A673 (cell line): ENCODE measurements at places on chromosomes 5 and 9.

GRCh38 chr9:21813575-21814473 lies 11.4 kb downstream of the MTAP start:
- DNase-seq: peak; percentile 60

- DNase-seq: no peak
Measured at GRCh38 chr9:84067821-84068220, 87.2 kb downstream of the RMI1 start.

- no peak for DNase-seq
Measured at GRCh38 chr5:138636398-138636944, 61.3 kb upstream of the HSPA9 start.

DNA sequence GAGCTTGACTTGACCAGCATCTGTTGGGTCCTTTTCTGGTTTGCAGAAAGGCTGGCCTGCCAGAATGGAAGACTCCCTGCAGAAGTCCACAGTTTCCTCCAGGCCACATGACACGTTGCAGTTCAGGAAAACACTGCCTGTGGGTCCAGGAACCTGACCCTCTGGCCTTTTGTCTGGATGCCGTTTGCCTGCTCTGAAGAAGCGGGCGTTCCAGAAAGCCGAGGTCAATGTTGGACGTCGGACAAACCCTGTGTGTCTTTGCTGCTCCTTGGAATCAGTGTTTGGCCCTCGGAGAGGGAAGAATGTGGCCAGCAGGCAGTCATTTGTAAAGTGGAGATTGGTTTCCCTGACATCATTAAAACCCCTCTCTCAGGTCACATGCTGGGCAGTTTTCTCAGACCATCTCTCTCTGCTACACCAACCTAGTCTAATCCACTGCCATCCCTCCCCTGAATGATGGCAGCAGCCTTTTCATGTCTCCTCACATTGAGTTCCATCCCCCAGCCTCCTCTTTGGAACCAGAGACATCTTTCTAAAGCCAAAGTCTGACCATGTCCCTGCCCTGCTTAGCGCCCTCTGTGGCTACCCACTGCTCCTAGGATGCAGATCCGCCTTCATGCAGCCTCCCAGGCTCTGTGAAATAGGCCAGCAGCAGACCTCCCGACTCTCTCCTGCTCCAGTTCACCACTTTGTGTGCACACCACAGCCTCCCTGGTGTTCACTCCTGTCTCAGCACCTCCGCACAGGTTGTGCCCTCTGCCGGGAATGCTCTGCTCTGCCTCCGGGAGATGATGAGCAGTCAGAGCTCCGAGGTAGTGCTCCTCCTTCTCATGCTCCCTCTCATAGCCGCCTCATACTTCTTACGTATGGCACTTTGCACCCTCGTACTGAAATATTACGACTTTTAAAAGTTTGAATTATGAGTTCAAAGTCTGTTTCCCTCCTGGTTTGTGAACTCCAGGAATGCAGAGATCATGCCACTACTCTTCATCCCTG lies 75.6 kb downstream of the RALGPS1 start:
- no peak for DNase-seq

DNA sequence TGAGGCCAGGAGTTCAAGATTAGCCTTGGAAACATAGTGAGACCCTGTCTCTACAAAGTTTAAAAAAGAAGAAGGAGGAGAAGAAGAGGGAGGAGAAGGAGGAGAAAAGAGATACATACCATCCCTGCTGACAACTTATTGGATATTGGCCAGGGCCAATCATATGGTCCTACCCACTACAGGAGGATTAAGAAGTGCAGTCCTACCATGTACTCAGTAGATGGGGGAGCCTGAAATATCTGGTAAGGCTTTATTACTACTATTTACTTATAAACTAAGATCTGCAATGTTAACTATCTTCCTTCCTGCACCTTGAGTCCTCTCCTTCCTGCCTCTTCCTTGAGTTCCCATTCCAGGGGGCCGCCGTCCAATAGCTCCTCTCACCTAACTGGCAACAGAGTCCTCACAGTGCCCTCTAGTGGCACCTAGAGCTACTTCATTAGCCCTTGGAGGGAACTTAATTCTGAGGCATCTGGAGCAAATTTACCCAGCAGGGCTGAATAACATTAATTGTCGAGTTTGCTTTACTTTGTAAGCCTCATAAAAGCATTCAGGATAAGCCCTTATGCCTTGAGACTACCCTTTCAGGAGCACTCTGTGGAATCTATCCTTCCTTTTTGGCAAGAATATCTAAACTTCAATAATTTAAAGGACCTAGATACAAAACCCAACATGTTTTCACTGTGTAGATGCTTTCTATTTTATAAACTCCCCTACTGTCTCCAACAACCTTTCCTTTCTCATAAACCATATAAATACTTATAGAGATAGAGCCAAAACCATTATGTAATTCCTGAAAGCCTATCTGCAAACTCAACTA lies 39.1 kb upstream of the RANBP6 start:
- DNase-seq: peak; percentile 91

DNA sequence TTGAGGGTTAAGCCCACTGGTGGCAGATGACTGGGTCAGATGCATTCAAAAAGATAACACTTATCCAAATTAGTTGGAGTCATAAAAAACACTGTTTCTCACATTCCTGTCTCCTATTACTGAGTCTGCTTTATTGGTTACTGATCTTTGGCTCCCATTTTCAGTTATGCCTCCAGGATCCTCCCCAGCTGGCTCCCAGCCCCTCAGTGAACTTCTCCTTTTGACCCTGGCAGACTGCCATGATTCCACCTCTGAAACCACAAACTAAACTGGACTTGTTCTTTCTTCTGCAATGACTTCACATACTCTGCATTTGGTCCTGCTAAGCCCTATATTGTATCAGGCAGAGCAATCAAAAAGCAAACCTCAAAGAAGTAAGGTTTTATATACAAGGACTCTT lies 860.8 kb upstream of the DMAC1 start:
- no peak for DNase-seq

DNA sequence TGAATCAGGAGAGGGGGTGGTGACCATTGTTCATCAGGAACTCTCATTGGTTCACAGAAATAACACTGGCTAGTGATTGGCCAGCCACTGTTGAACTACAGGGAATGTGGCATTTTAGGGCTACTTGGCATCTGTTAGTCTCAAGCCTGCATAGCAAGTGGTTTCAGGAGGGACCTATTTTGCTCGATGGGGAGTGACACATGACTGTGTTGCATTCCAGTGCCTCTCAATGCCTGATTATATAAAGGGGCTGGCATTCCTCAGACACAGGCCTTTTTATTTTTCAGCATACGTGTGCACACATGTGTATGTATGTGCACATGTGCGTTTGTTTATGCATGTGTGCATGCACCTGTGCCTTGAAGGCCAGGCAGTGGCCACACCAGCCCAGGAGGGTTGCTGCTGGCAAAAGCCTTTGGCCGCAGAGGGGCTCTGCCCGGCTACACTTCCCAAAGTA lies 23.2 kb downstream of the FGD3 start:
- DNase-seq: peak; percentile 54

DNA sequence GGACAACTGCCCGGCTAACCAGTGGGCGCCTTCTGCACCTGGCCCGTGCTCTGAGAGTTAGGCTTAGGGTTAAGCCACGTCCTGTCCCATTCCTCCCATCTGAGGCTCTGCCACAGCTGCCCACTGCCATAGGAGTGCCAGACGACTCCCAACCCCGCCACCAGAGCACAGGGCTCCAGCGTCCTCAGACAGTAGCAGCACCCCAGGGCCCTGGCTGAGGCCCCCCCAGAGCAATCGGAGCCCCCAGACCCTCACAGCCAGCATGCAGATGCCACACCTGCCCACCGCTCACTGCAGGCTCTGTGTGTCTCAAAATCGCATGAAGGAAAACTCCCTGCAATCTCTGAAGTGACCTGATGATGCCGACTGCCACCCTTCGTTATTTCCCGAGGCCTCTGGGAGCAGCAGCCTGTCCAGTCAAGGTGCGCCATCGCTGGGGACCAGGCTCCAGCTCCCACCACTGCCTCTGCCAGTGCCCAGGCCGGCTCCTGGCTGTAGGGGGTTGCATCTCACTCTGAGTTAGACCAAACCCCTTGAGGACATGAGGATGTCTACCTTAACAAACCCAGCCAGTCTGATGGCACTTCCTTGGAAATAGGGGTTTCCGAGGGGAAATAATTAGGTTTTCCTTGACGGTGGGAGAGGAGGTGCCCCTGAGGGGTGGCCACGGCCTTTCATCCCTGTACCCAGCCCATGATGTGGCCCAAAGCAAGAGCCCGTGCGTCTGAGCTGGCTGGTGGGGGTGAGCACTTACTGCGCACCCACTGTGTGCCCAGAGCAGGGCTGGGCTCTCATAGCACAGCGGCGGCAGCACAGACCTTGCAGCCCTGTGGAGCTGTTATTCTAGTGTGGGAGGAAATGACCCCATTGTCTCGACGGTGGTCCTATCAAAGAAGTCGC lies 58.0 kb upstream of the RNF130 start:
- no peak for DNase-seq

GRCh38 chr9:89440548-89440947 lies 57.4 kb downstream of the SEMA4D start:
- DNase-seq: no peak

GRCh38 chr5:89246864-89247263 lies 363.9 kb upstream of the MEF2C start:
- peak; percentile 65 for DNase-seq

- no peak for DNase-seq
Measured at GRCh38 chr5:88507261-88507660, 238.6 kb upstream of the TMEM161B start.

DNA sequence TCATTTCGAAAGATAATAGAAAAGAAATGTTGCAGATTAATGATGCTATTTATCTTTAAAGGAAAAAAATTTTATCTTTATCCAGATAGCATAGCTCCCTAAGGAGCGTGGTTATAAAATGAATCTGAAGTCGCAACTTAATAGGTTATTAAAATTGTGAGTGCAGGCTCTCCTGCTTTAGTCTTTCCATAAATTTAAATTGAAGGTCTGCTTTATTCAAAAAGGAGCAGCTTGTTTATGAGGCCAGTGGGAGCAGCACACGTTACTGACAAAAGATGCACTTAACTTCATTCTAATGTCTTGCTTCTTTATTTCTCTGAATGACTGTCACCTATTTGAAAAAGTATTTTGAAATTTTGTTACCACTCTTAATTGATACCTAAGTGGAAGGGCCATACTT lies 95.0 kb downstream of the ZCCHC7 start:
- DNase-seq: peak; percentile 62

DNA sequence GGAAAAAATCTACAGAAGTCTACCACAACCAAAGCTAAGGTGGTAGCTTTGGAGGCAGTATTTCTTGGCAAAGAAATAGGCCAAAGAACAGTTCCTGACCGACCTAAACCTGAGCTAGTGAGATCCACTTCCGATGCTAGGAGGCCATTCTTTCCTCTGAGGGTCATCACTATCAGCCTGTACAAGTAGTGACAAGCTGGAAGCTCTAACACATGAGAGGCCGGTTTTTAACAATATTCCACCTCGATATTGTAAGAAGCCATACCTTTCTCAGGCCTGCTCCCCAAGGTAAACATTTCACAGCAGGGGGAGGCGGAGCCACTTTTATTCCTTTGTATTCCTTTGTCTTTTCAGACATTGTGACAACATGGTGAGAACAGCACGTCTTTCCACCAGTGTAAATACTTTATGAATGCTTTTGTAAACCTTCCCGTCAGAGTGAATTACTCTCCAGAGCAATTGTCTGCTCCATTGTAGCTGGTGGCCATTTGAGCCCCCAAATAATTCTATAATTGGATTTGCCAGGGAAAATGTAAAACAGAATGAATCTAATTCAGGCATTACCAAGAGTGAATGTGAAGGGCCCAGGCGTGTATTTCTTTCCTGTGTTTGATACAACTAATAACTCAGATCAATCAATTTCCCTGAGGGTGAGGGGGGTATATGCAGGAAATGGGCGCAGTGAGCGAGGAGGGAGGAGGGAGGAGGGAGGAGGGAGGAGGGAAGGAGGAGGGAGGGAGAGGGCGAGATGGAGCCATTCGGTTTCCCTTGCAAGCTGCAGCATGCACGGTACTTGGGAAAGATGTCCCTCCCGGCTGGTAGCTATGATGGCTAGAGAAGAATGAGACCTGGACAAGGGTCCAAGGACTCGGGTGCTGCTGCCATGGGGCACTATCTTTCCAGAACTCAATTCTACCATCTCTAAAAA lies 166.6 kb downstream of the CDK5RAP2 start:
- DNase-seq: no peak

DNA sequence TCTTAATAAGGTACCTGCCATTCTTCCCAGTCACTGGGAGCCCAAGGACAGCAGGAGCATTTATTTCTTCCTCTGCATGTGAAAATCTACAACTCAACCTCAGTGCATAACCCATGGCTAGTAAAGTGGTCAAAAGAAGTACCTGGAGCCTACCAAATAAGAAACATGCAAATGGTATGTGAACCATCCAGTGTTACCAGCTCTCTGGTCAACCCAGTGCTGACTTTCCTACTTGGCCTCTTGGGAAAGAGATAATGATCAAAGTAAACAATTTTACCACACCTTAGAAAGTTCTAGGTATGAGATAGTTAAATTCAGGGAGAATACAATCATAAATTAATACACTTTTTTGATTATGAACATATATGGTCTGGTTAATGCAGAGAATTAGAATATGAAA lies 325.6 kb downstream of the ENC1 start:
- no peak for DNase-seq

DNA sequence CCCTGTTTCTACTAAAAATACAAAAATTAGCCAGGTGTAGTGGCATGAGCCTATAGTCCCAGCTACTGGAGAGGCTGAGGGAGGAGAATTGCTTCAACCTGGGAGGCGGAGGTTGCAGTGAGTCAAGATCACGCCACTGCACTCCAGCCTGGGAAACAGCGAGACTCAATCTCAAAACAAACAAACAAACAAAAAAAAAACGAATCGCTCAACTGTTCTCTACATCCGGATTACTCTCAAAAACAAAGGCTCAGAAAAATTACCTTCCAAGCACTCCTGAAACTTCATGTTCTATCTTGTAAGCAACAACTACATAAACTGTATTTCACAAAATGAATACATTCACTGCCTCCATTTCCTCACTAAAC lies 14.0 kb downstream of the UBAP2 start:
- no peak for DNase-seq

GRCh38 chr9:126872516-126872915 lies 12.1 kb downstream of the ZBTB34 start:
- DNase-seq: no peak

DNA sequence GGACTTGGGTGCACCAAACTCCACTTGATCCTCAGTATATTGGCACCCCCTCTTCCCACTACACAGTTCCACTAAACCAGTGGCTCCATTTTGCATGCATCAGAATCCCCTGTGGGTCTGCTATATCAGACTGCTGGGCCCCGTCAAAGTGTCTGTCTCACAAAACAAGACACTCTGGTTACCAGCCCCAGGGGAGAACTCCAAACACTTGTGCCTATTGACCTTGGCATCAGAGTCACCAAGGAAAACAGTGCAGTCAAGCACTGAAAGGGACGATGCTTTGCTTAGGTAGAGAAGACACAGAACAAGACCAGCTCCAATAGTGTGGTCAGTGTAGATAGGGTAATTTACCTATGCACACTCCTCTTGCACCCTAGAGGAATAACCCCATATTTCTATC lies 205.8 kb upstream of the RAI14 start:
- DNase-seq: no peak
